ENCODE measurements at places on chromosomes 2 and 18.

DNA sequence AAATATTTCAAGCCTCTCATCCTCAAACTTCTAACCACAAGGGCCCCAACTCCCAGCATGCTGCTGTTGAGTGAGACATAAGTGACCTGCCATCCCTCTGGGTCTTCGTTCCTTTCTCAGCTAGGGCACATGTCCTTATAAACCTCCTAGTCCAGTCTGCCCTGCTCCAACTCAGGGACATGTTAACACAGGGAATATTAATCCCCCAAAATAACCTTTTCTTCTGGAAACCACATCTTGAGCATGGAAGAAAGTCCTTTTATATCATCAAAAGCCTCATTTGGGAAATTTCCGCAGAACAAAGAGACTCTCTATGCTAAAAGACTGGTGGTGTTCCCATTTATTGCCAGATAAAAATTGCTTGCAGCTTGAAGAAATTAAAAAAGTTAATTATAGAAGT is 14.4 kb downstream of the TNP1 start:
- no peak overlapping the region for H3K27ac ChIP-seq
- DNase-seq, result no peak
- no peaks in the 10 kb centered on the region for H3K4me1 ChIP-seq
- H3K4me3 ChIP-seq, result no peak overlapping the region
- no peaks in the 10 kb centered on the region for H3K27me3 ChIP-seq
- H3K36me3 ChIP-seq, result no peaks in the 10 kb centered on the region

- H3K4me3 ChIP-seq, result no peak overlapping the region
- no peak for DNase-seq
- no peaks in the 10 kb centered on the region for H3K36me3 ChIP-seq
Observed at GRCh38 chr2:172843902-172844715, 108.5 kb downstream of the RAPGEF4 start.

DNA sequence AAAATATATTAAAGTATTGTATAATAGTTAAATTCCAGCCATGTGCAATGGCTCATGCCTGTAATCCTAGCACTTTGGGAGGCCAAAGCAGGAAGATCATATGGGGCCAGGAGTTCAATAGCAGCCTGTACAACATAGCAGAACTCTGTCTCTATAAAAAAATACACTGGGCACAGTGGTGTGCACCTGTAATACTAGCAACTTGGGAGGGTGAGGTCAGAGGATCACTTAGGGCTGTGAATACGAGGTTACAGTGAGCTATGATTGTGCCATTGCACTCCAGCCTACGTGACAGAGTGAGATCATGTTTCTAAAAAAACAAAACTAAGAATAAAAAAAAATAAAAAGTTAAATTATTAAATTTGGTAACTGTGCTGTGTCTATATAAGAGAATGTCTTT is 36.1 kb downstream of the ZRANB3 start:
- H3K36me3 ChIP-seq, result peaks cover 7% of the 10 kb centered on the region
- H3K4me3 ChIP-seq, result no peak overlapping the region
- no peak for DNase-seq
- no peaks in the 10 kb centered on the region for H3K4me1 ChIP-seq
- no peaks in the 10 kb centered on the region for H3K27me3 ChIP-seq

GRCh38 chr18:59810735-59811520 is 88.9 kb upstream of the PMAIP1 start:
- H3K27me3 ChIP-seq, result no peaks in the 10 kb centered on the region
- H3K36me3 ChIP-seq, result no peaks in the 10 kb centered on the region
- DNase-seq, result no peak

Measured in transverse colon (tissue), 4 donors.